ENCODE measurements at places on chromosomes 1 and 21.
A peak's percentile ranks its signal among the peaks of the same experiment; 100 is the strongest.

GRCh38 chr1:150560011-150560438 is 10.8 kb downstream of the ADAMTSL4 start:
- DNase-seq = peak; percentile 48

DNA sequence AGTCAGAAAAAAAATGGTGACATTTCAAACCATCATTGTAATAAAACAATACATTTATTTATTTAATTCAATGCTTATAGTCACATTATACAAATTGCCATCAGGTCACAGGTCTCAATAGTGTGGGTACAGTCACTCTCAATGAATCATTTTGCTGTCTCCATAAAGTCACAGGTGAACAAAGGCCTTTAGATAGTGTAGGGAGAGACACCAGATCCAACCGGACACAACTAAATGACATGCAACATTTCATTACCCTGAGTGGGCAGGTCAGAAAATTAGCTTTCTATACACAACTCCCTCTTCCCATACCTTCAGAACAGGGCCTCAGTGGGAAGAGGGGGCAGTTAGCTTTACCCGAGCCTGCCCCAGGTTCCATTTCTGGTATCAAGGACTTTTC is 63.2 kb downstream of the STYXL2 start:
- DNase-seq = no peak

GRCh38 chr1:119981986-119982815 is 85.9 kb upstream of the ADAM30 start:
- no peak for DNase-seq

DNA sequence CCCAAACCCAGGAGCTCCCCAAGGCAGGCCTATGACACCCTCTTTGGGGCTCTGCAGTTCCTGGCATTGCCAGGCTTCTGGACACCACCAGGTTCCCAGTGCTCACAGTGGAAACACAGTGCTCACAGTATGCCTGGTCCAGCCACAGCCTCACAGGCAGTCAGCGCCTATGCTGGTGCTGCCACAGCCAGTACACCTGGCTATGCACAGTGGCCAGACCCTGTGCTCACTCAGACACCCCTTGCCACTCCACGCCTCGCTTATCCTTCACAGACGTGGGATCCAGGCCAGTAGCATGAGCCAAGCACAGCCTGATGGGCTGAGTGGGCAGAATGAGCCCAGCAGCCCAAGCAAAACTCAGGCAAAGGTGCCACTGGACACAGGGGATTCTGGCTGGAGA is 579.2 kb upstream of the ADGRL2 start:
- DNase-seq = no peak

- no peak for DNase-seq
These were observed 105.5 kb downstream of the HIVEP3 start for GRCh38 chr1:41813226-41813625.

- DNase-seq = no peak
These were observed 23.2 kb downstream of the AVPR1B start for GRCh38 chr1:206094024-206094423.

- DNase-seq = no peak
These were observed 7.5 kb upstream of the PYCR2 start for GRCh38 chr1:225931270-225932136.

- no peak for DNase-seq
These were observed 2.7 kb downstream of the POU2F1 start for GRCh38 chr1:167223144-167224103.

DNA sequence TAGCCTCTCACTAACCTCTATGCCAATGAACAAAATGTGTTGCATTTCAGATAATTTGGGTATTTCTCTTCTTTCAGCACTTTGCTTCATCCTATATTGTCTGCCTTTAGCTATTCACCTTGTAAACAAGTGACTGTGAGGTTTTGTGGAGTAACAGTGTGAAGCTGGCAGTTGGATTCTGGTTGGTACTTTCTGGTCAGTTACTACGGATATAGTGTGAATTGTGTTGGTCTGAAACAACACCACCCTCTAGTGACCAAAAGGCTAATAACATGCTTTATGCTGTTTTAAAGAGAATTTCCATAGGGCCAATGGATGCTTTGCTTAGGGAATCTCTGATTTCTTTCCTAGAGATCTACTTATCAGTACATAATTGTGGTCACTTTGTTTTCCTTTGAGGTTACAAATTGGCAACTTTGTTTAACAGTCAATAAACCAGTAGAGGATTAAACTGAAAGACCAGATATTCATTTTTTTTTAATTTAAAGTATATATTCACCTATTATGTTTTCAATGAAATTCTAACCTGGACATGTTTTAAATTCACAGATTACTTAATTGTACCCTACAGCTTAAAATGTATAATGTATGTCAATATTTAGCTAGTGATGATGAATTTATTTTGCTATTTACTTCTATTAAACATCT is 2.5 kb upstream of the PTGER3 start:
- DNase-seq = peak; percentile 65

DNA sequence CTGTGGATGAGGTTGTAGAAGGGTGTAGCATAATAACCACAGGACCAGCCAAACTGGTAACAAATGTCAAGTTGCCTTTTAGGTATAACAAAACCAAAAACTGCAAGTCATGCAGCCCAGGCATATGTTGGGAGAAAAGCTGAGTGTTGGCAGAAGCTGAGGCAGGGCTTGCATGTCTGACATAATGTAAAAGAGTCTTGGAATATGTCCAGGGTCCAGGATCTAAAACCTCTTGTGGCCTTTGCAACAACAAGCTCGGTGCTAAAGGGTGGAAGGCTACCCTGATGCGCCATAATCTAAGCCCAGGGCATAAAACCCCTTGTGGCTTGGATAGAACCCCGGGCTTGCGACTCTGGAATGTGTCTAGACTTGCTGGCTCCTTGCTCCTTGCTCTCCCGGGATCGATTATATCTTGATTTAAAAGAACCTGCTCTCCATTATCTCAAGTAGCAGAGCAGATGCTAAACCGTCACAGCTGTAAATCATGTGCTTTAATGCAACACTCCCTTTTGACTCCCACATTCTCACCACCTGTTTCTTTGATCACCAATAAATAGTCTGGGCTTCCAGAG is 26.5 kb upstream of the SLC35A3 start:
- DNase-seq = no peak

DNA sequence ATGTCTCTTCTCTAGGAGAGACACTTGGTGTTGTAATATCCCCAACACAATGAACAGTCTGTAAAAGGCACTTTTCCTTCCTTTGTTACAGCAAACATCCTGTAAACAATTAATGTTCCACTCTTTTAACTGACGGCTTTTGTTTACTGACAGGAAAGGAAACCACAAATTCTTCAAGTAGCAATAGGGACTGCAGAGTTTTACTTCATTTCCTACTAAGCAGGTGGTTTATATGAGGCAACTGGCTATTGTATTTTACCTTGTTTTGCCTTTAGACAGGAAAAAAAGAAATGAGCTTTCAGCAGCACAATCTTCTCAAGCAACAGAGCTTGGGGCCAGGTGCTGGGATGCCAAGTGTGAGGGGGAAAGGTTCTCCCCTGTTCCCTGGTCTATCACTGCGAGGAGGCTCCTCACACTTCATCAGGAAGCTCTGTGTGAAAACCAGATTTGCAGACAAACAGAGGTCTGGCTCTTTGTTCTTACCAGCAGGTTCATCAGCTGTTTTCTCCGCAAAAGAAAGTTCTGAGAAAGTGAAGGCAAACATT is 51.2 kb downstream of the SIPA1L2 start:
- peak; percentile 64 for DNase-seq

GRCh38 chr1:164380893-164381292 is 178.1 kb upstream of the PBX1 start:
- no peak for DNase-seq

- DNase-seq = no peak
These were observed 520 bp downstream of the TNFRSF18 start for GRCh38 chr1:1205769-1206375.

DNA sequence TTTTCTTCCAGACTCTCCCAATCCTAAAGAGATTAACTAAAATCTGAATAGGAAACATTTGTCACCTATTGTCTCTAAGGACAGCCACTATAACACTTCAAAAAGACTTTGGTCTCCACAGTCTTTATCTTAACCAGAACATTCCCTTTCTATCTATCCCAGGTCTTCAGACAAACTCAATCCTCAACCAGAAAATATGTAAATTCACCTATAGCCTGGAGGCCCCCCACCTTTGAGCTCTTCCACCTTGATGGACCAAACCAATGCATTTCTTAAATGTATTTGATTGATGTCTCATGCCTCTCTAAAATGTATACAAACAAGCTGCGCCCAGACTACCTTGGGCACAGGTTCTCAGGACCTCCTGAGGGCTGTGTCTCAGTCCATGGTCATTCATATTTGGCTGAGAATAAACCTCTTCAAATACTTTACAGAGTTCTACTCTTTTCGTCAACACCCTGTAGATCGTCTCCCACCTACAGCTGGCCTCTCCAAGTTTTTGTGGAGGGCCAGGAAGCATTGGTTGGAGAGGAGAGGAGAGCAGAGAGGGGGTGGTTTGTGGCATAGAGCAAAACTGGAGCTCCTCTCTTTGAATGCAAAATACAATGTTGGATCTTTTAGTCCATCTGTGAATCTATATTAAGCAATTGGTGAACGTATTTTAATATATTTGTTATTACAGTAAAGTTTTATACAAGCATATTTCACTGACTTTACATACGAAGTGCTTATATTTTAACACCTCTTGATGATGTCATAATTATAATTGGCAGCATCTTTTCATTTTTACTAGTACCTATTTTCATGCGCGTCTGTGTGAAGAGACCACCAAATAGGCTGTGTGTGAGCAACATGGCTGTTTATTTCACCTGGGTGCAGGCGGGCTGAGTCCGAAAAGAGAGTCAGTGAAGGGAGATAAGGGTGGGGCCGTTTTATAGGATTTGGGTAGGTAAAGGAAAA is 230.7 kb upstream of the DUSP10 start:
- no peak for DNase-seq

GRCh38 chr1:207084701-207085180 is 3.9 kb upstream of the C4BPB start:
- peak; percentile 7 for DNase-seq

DNA sequence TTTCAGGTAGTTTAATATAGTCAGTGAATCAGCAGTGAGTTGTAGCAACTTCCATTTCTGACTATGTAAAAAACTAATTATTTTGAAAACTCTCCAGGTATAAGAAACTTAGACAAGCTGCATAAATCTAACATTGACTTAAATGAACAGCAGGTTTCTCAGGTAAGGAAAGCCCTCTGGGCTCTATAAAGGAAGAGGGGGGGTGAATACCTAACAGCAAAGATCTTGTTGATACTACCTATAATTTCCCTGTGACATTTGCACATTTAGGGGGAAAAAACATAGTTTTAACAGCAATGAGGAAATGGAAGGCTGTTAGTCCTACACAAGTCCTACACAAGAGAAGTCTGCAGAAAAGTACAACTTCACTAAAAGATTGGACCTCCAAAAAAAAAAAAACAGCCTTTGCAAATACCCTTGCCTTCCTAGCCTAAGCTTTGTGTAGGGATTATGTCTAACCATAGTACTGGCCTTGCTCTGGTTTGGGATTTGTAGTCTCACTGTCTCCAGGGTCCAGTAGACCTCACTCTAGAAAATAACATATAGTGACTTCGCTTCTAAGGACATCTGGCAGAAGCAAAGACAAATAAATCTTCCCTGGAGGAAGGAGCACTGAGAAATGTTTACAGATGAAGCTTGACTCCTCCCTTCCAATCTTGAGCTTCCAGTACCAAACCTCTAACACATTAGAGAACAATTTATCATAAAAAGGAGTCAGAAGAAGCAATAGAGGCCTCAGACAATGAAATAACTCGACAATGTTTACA is 459.8 kb downstream of the DSCAM start:
- DNase-seq = no peak

DNA sequence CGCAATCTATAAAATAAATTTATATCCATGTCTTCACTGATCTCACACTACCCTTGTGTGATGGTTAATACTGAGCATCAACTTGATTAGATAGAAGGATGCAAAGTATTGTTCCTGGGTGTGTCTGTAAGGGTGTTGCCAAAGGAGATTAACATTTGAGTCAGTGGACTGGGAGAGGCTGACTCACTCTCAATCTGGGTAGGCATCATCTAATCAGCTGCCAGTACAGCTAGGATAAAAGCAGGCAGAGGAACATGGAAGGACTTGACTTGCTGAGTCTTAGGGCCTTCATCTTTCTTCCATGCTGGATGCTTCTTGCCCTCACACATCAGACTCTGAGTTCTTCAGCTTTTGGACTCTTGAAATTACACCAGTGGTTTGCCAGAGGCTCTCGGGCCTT is 615.4 kb downstream of the AGBL4 start:
- no peak for DNase-seq

- no peak for DNase-seq
These were observed 53.4 kb upstream of the EDN2 start for GRCh38 chr1:41537788-41538351.

GRCh38 chr1:246608616-246609376 is 42.5 kb downstream of the CNST start:
- peak; percentile 96 for DNase-seq

GRCh38 chr1:230463760-230464159 is 37.6 kb upstream of the PGBD5 start:
- no peak for DNase-seq

DNA sequence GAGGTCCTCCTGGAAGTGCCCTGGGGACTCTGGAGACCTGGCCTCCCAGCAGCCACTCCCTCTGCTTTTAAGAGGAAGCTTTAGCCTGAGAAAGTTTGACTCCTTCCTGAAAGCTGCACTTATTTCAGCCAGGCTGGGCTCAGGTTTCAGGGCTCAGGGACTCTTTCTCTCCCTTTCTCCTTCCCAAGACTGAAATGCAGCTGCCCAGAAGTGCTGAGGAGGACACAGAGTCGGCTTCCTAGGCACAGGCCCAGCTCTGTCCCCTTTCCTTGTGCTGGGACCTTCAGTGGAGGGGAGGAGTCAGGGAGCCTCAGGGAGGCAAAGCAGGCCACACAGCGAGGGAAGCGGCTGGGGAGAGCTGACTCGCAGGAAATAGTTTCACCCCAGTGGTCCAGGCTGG is 137.3 kb downstream of the NAV1 start:
- DNase-seq = no peak

GRCh38 chr21:25838809-25839208 is 104.0 kb downstream of the GABPA start:
- DNase-seq = no peak

GRCh38 chr1:55831759-55832158 is 616.6 kb upstream of the USP24 start:
- no peak for DNase-seq

DNA sequence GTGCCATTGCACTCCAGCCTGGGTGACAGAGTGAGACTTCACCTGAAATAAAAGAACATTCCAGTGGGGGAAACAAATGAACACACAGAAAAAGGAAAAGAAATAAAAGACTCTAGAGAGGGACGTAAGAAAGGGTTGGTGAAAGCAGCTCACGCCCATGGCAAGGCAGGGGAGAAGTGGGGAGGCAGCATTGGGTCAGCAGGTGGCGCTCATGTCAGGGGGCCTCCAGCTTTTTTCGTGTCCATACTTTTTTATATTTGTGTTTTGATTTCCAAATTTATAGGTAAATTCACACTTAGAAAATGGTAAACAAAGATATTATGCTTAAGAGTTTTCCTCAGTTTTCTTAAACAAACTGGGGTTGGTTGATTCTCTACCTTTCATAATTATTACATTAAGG is 45.5 kb downstream of the VPS13D start:
- DNase-seq = peak; percentile 3

GRCh38 chr1:181554465-181554864 is 71.1 kb downstream of the CACNA1E start:
- no peak for DNase-seq

GRCh38 chr1:21143752-21144151 is 32.9 kb downstream of the EIF4G3 start:
- DNase-seq = no peak

- no peak for DNase-seq
These were observed at the start of gene CORT for GRCh38 chr1:10449751-10450150. TSS of gene CORT (plus strand) at chr1:10450031. CDS start at chr1:10450224, 193 bp downstream.

All from AML-193 (cell line).